Natural killer cell (primary cell): ENCODE measurements at places on chromosomes 1 and 21.

DNA sequence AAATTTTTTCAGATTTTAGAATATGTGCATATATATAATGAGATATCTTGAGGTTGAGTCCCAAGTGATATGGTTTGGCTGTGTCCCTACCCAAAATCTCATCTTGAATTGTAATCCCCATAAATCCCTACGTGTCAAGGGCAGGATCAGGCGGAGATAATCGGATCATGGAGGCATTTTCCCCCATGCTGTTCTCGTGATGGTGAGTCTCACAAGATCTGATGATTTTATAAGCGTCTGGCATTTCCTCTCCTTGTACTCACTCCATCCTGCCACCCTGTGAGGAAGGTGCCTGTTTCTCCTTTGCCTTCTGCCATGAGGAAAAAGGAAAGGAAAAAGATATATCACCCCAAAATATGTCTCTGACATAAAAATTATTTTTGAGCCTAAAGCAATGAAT lies 64.6 kb downstream of the TOR3A start:
- no peak for DNase-seq

GRCh38 chr1:100523038-100523652 lies 14.8 kb upstream of the GPR88 start:
- no peak for DNase-seq

- DNase-seq: no peak
Measured at GRCh38 chr1:202107801-202108731, 14.7 kb upstream of the GPR37L1 start.

DNA sequence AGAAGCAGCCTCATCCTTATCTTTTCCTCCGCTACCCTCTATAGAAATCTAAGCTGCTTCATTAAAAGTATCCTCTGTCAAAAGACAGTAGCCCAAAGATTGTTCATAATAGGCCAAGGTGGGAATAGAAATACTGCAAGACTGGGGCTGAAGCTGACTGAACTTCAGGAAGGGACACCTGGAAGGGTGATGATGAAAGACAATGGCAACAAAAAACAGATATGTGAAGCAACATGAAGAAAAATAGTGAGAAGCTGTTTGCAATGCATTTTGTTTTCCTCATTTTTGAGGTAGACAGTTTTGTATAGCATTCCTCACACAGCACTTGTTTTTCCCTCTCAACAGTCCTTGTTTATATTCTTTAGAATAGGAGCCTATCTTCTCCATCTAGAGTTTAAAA lies 16.9 kb downstream of the DCAF8 start:
- DNase-seq: no peak

DNA sequence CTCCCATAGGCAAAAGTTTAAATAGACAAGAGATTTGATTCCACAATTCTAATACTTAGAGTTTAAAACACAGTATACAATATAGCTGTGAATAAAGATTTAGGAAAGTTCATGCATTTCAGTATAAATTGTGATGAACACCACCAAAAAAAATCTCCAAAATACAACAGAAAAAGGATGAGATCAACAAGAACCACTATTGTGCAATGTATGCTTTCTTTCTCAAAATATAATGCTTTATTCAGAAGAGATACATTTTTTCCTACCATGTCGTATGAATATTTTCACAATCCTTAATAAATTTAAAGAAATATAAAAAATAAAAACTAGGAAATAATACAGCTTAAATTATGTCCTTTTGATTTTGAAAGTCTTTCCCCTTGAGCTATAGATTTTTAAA lies 1309.2 kb downstream of the MRPL39 start:
- DNase-seq: no peak

DNA sequence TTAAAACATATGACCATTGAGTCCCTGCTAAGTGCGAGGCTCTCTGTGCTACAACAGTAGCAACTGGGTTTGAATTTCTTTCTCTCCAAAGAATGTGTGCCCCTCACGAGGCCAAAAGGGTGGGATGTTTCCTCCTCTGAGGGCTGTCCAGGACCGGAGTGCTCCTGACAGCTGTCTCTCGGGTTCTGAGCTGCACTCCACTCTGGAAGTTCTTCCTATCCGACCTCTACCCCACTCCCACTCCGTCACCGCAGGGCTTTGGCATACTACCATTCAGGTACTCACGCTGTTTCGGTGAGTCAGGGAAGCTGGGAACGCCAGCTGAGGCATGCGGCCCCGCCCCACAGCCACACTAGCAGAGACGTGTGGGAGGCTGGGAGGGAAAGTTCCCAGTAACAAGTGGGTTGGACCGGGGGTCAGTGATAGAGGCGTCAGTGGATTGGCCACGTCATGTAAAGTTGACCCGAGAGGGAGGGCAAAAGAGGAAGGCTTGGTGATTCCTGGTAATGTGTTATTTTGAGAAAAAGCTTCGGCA lies 705 bp upstream of the SLC50A1 start:
- peak; percentile 57 for DNase-seq

DNA sequence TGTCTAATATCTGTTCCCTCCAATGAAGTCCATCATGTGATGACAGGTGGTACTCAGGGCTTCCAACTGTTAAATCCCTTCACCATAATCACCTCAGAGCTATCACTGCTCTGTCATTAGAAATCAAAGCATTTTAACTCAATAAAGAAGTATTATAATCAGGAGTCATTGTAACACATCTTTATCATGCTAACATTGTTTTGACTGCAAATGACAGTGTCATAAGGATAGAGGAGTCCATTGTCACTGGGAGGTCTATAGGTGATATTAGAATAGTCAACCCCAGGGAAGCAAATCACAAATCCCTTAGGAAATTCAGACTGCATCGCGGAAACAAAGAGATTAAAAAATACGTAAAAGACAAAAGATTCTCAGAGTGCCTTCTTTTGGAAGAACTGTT lies 30.8 kb downstream of the LRRC53 start:
- DNase-seq: no peak

DNA sequence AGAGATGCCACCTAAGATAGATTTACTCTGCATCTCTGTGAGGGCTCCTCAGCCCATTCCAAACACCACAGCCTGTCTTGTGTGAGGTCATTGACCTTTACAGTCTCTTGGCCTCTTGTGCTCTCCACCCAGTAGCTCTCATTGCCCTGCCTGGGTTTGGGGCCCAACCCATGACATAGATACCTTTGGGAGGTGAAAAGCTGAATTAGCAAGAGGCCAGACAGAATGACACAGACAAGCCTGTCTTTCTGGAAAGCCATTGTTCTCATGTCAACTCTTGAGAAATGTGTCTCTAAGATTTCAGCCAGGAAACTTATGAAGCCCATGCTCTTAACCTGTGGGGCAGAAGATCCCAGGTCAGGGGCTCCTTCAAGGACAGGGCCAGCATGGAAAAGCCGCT lies 18.4 kb upstream of the F3 start:
- DNase-seq: no peak

- DNase-seq: no peak
Measured at GRCh38 chr1:20964540-20965484, 177.7 kb upstream of the HP1BP3 start.

DNA sequence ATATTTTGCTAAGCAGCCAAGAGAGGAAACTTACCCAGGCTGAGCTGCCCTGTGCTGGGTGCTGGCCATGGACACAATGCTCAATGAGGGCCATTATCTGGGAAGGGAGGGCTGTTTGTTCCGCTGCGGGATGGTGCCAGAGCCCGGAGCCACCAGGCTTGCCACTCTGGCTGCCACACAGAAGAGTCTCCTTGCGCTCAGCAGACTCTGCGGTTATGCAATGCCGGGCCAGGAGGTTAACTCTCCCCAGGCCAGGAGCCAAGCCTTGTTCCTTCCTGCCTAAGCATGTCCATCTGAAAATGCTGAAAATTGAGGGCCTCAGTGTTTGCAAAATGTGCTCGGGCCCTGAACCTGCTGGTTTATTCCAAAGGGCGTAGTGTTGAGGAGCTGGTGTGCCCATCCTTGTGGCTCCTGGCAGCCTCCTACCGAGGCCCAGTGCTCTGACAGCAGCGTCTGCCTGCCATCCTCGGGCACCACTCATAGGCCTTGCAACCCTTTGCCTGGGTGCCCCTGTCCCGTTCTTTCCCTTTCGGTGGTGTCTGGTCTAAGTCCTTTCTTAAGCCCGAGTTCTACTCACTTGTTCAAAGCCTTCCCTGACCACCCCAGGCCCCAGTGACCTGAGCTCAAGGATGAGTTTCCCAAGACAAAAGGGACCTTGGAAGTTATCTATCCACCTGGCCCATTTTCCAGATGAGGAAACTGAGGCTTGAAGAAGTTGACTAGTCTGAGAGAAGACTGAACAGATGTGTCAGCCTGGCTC lies 133.8 kb upstream of the EDN2 start:
- DNase-seq: no peak
